Upper lobe of left lung (tissue), 6 donors: ENCODE measurements at places on chromosomes 7 and 10.

- no peak for DNase-seq
These were observed 13.5 kb downstream of the ZC3HC1 start for GRCh38 chr7:130037703-130038102.

- DNase-seq, result no peak
These were observed 798.7 kb downstream of the IPMK start for GRCh38 chr10:57468894-57469432.

- no peak for DNase-seq
These were observed 103.3 kb downstream of the ACTR3B start for GRCh38 chr7:152862856-152863255.

DNA sequence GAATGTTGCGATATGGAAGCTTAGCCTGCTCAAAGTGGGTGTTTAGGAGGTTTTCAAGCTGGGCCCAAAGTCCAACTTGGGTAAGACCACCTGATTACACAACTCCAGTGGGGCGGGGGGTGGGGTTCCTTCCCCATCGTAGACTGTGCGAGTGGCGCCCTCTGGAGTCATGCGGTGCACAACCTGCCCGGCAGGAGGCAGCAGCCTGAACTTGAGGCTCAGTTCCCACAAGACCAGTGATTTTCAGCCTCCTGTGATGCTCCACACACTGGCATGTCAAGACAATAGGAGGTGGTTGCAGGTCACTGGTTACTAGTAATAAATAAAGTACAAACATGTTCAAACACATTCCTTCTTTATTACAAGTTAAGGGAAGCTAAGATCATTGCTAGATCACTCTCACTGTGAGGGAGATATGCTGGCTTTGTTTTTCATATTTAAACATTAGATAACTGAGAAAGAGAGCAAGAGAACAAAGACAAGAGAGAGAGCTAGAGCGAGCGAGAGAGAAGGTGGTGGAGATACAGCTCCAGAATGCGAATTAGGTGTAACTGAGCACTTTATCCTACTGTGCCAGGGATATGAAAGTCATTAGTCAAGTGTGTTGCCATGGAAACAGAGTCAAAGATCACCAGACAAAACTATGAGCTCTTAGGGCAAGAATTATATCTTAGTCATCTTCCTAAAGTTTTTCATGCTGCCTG, 97.4 kb upstream of the BMPER start:
- no peak for DNase-seq

DNA sequence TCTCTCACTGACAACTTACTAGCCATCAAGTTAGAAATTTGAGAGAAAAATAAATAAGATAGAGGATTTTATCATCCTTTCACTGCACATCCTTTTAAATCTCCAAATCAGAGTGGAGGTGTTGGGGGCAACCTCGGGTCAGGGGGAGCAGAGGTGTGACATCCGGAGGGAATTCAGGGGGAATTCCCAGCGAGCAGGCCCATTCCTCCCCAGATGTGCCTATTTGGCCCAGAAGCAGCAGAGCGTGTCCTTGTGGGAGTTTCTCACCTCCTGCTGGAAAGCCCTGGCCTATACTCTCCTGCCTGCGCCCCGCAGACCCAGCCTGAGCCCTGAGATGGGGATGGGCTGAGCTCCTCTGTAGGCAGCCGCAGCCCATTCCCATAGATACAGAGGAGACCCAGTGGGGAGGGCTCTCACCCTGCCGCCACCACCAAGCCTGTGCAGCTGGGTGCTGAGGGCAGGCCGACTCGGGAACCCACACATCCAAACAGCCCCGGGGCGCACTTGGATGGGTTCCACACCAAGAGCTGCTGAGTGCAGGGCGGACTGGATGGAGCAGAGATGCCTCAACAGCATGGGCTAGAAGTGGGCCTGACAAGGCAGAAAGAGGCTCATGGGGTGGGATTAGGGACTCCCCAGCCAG, 124.5 kb downstream of the CXCL12 start:
- peak; percentile 46 for DNase-seq

- no peak for DNase-seq
These were observed 102.3 kb upstream of the BTBD16 start for GRCh38 chr10:122168598-122169394.
